ENCODE measurements at places on chromosomes 6 and 20.
A peak's percentile ranks its signal among the peaks of the same experiment; 100 is the strongest.

DNA sequence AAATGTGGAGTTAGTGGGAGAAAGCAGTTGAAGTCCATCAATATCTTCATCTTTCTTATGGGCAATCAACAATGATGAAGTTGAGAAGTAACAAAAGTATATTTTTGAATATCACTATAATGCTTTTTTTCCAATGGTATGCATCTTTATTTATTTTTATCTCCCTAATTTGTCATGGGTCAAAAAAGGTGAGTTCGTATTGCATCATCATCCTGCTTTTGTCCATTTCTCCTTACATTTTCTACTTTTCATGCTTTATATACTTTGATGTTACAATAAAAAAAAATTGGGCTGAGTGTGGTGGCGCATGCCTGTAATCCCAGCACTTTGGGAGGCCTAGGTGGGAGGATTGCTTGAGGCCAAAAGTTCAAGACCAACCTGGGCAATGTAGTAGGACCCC, 101.2 kb upstream of the STXBP5 start:
- DNase-seq, result no peak

- DNase-seq, result peak; percentile 42
Measured at GRCh38 chr6:17392978-17393891, at the start of gene CAP2. TSS of gene CAP2 (plus strand) at chr6:17393595. CDS start at chr6:17421556, 27,961 bp downstream.

- DNase-seq, result no peak
Measured at GRCh38 chr6:134374491-134375219, 56.7 kb upstream of the SGK1 start.

DNA sequence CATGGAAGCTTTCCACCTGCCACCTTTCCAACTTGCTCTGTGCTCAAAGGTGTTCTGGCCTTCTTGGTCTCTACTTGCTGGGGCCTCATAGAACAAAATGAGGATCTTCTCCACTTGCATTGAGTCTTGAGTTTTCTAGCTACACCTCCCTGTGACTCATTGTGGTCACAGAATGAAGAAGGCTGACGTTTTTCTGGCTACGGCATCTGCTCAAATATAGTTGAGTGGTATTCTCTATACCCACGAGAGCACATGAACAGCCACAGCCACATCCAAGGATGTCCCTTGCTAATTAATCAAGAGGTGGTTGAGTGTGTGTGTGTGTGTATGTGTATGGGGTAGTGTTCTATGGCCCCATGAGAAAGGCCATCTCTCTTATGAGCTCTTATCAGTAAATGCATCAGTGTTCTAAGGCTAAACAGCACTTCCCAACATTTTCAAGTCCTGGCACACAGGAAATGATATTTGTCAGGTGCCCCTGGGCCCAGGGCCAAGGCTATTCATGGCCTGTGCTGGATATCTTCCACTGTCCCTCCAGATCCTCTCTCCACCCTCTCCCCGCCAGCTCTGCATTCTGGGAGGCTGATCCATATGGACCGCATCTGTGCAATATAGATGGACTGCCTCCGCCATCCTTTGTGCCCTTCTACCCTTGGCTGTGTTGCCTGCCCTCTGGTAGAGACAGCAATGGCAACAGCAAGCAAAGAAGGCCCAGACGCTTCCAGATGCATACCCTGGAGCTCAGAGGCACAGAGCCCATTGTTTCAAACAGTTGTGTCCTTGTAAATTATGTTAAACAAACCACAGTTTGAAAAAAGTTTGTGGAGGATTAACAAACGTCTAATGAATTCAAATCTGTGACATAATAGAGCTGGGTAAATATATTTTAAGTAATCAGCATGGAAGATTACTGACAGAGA, 150.2 kb downstream of the LRFN2 start:
- no peak for DNase-seq

DNA sequence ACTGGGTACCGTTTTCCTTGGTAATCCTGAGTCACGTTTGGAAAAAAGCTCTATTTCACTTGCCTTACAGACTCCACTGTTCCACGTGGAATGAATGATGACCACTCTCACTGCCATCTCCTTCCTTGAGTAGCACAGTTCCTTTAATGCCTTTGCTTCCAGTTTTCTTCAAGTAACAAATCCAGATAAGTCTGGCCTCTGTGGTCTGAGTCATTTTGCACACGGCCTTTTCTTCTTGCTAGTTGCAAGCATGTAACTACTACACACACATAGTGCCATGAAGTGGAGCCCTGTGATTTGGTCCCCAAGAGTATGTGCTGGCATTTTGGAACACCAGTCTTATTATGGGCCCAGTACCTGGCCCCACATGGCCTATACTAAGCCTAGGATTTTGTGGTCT, 182.8 kb downstream of the SASH1 start:
- DNase-seq, result no peak

- no peak for DNase-seq
Measured at GRCh38 chr20:432208-432607, 24.1 kb downstream of the RBCK1 start.

DNA sequence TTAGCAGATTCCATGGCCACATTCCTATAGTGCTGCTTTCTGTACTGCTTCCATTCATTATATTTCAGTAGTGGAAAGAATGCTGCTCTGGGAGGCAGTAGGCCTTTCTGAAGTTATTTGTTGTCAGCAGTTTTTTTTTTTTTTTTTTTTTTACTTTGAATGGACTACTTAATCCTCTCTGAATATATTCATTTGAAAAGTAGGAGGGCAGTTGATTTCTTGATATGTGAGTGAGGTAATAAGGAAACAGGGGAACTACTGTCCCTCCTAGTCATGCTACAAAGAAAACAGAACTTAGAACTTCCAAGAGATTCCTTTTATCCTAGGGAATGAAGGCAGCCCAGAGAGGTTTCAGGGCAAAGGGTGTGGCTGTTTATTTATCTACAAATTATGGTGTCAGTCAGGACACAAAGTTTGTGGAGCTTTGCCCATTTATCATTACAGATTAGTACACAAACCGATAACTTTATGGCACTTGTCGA, 155.9 kb downstream of the JARID2 start:
- no peak for DNase-seq

- DNase-seq, result no peak
Measured at GRCh38 chr6:82492134-82492533, 128.5 kb downstream of the TPBG start.

GRCh38 chr6:135600931-135601330, 103.4 kb upstream of the AHI1 start:
- DNase-seq, result no peak
